Transverse colon (tissue), 4 donors: ENCODE measurements at places on chromosomes 11 and 22. TPM values are rescaled to one million over a fixed set of nuclear protein-coding genes. Genes with fewer than 3 reads are reported as not detected.

MS4A6E gene
- not detected for total RNA-seq

CDHR5 gene
- total RNA-seq = 386 TPM

MS4A6A gene
- 54.3 TPM for total RNA-seq

CHRM1 gene
- total RNA-seq = not detected

DNA sequence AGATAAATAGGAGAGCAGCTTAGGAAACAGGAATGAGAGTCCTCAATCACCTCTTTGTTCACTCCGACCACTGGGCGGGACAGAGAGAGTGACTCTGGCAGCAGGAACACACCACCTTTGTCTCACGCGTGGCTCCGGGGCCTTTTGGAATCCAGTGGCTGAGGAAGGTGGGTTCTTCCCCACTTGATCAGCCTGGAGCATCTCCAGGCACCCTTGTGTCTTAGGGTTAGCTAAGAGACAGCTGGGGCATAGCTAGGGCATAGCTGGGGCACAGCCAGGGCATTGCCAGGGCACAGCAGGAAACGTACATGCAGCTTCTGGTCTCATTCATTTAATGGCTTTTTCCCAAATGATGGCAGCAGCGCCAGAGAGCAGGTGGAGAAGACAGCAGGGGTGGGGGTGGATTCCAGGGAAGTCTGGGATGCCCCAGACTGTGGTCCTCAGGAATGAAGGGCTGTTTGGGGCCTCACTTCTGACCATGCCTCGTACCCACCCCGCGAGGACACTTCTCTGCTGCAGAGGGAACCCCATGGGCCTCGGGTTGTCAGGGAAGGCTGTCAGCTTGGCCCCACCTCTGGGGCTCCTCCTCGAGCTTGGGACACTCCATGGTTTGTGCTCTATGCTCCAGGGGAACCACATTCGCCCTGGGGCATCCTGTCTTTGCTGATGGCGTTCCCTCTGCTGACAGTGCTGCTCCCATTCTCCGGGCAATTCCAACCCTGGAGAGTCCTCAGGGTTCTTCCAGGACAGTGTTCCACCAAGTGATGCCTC lies 30.4 kb upstream of the SHANK2 start:
- H3K4me3 ChIP-seq = no peak overlapping the region
- H3K36me3 ChIP-seq = no peaks in the 10 kb centered on the region
- peak overlapping the region; percentile 85 for H3K27ac ChIP-seq

LRRC55 gene
- not detected for total RNA-seq

SSTR3 gene
- total RNA-seq = 0.41 TPM

DNA sequence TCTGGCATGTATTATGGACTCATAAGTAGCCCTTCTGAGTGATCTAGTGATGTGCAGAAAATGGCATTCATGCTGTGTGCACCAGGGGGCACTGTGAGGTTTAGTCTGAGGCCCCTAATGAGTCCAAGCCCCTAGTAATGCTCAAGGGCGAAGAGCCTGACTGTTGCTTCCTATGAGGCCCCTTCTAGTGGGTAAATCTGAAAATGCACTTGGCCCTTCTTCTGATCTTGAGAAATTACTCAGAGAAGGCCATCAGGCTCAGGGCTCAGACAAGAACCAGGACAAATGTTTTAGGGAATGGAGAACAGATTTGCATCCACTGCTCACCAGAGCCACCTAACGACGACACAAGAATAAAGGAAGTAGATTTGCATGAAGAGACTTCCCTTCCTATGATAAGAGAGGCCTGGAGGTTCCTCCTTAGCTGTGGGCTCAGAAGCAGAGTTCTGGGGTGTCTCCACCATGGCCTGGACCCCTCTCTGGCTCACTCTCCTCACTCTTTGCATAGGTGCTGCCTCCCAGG lies 75.8 kb downstream of the GGTLC2 start:
- H3K4me3 ChIP-seq = no peak overlapping the region
- H3K4me1 ChIP-seq = no peaks in the 10 kb centered on the region
- peak overlapping the region; percentile 59 for H3K27ac ChIP-seq
- no peaks in the 10 kb centered on the region for H3K27me3 ChIP-seq
- peak; percentile 35 for DNase-seq

MMP8 gene
- not detected for total RNA-seq

GRCh38 chr11:8987446-8987845 lies 16.4 kb downstream of the NRIP3 start:
- no peaks in the 10 kb centered on the region for H3K36me3 ChIP-seq
- H3K4me1 ChIP-seq = no peaks in the 10 kb centered on the region
- no peak for DNase-seq
- no peaks in the 10 kb centered on the region for H3K27me3 ChIP-seq
- H3K27ac ChIP-seq = no peak overlapping the region

DNA sequence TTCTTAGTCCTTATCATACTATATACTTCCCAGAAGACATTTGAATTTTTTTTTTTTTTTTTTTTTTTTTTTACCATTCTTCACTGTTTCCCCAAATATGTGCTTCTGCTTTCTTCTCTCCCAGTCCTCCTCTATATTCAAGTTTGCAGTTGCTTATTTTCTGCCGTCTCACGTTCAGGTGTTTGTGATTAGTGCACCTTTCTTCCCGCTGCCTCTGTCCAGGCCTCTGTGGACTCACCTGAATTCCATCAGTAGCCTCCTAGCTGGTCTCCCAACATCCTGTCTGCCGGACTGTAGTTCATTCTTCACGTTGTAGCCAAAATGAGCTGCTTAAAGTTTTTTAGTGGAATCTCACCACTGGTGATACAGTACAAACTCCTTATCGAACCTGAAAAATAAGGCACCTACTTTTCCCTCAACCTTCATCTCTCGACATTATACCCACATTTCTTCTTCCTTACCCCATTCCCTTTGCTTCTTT lies 795 bp upstream of the MSANTD4 start:
- DNase-seq = no peak
- H3K4me1 ChIP-seq = peaks cover 29% of the 10 kb centered on the region
- peak overlapping the region; percentile 82 for H3K27ac ChIP-seq

FAM168A gene
- total RNA-seq = 43.4 TPM

- H3K27me3 ChIP-seq = peaks cover 2% of the 10 kb centered on the region
- no peaks in the 10 kb centered on the region for H3K36me3 ChIP-seq
Observed at GRCh38 chr11:115682888-115683287, 178.7 kb upstream of the CADM1 start.

TIMM10 gene
- total RNA-seq = 1.6 TPM

DNA sequence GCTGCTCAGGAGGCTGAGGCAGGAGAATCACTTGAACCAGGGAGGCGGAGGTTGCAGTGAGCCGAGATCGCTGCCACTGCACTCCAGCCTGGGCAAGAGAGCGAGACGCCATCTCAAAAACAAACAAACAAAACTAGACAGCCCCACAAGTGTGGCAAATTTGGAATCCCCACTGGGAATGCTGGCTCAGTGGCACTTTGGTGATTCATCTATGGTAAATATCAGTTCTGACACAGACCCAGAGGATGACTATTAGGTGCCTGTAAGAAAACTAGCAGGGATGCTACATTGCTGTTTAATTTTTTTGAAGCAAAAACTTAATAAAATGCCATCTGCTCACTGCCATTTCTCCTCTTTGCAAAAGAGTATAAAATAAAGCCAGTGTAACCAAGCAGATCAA lies 107.9 kb downstream of the NAT10 start:
- H3K27ac ChIP-seq = no peak overlapping the region
- H3K36me3 ChIP-seq = no peaks in the 10 kb centered on the region
- no peak for DNase-seq
- H3K4me3 ChIP-seq = no peak overlapping the region
- H3K27me3 ChIP-seq = no peaks in the 10 kb centered on the region

KIAA1671 gene
- total RNA-seq = 107 TPM

P2RY2 gene
- total RNA-seq = 21.4 TPM

DNA sequence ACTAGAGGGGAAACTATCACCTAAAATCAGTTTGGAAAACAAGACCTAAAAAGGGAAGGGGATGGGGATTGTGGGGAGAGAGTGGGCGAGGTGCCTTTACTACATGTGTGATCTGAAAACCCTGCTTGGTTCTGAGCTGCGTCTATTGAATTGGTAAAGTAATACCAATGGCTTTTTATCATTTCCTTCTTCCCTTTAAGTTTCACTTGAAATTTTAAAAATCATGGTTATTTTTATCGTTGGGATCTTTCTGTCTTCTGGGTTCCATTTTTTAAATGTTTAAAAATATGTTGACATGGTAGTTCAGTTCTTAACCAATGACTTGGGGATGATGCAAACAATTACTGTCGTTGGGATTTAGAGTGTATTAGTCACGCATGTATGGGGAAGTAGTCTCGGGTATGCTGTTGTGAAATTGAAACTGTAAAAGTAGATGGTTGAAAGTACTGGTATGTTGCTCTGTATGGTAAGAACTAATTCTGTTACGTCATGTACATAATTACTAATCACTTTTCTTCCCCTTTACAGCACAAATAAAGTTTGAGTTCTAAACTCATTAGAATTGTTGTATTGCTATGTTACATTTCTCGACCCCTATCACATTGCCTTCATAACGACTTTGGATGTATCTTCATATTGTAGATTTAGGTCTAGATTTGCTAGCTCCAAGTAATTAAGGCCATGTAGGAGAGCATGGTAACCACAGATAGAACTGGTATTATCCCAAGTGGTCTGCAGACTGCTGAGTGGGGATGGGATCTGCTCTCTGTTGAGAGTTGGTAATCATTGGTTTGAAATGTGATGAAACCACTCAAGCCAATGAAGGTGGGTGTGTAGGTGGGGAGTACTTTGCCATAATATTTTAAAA lies 3.6 kb downstream of the NEAT1 start:
- H3K36me3 ChIP-seq = no peaks in the 10 kb centered on the region
- H3K4me3 ChIP-seq = peak overlapping the region; percentile 74
- peak overlapping the region; percentile 100 for H3K27ac ChIP-seq
- H3K27me3 ChIP-seq = no peaks in the 10 kb centered on the region
- peaks cover 41% of the 10 kb centered on the region for H3K4me1 ChIP-seq

DNA sequence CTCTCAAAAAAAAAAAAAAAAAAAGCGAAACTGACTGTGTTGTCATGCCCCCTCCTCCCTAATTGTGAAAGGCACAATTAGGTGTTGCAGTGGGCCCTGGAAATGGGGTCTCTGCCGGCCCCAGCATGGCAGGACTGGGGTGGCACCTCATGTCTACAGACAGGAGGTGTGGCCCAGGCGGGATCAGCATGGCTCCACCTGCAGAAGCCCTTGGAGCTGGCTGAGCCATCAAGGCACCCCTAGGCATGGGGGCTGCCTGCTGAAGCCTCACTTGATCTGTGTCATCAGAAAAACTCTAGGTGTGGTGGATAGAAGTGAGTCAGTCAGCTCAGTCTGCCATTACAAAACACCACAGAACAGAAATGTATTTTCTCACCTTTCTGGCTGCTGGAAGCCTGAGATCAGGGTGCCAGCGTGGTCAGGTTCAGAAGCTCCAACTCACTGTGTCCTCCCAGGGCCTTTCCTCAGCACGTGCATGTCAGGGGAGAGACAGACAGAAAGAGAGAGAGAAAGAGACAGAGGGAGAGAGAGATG lies 10.1 kb upstream of the B4GALNT4 start:
- H3K4me3 ChIP-seq = no peak overlapping the region
- no peaks in the 10 kb centered on the region for H3K27me3 ChIP-seq
- no peaks in the 10 kb centered on the region for H3K36me3 ChIP-seq
- H3K27ac ChIP-seq = no peak overlapping the region
- no peak for DNase-seq

GRCh38 chr22:17056058-17056457 lies 28.7 kb upstream of the IL17RA start:
- H3K27ac ChIP-seq = no peak overlapping the region
- no peak overlapping the region for H3K4me3 ChIP-seq
- H3K27me3 ChIP-seq = peaks cover 7% of the 10 kb centered on the region
- DNase-seq = no peak
- no peaks in the 10 kb centered on the region for H3K36me3 ChIP-seq
- no peaks in the 10 kb centered on the region for H3K4me1 ChIP-seq

DNA sequence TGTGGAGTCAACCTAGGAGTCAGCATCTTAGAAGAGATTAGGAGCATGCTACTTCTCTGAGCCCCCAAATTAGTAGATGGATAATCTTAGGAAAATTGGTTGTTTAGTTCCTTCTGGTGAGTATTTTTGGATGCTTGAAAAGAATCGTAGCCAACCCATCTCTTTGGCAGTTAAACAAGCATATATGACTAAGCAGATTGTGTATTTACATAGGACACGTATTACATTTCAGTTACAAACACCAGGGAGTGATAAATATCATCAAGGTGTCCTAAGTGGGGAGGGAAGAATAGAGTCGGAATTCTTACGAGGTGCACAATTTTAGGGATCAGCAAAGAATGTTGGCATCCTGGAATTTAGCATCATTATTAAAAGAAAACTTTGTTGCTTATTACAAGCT lies 13.5 kb downstream of the PLET1 start:
- no peaks in the 10 kb centered on the region for H3K4me1 ChIP-seq
- H3K36me3 ChIP-seq = no peaks in the 10 kb centered on the region
- DNase-seq = no peak
- H3K27me3 ChIP-seq = no peaks in the 10 kb centered on the region
- no peak overlapping the region for H3K4me3 ChIP-seq

DGCR6 gene
- total RNA-seq = 3.4 TPM

- H3K4me1 ChIP-seq = no peaks in the 10 kb centered on the region
- no peaks in the 10 kb centered on the region for H3K27me3 ChIP-seq
- H3K27ac ChIP-seq = no peak overlapping the region
- no peak for DNase-seq
Observed at GRCh38 chr22:31615940-31616314, 46.1 kb downstream of the PISD start.

- no peaks in the 10 kb centered on the region for H3K4me1 ChIP-seq
- H3K27ac ChIP-seq = no peak overlapping the region
Observed at GRCh38 chr22:23613193-23613972, 18.7 kb downstream of the DRICH1 start.

- no peak overlapping the region for H3K4me3 ChIP-seq
- no peak for DNase-seq
- no peaks in the 10 kb centered on the region for H3K27me3 ChIP-seq
- H3K27ac ChIP-seq = no peak overlapping the region
Observed at GRCh38 chr11:66111158-66111557, 41.1 kb downstream of the PACS1 start.

- H3K4me1 ChIP-seq = no peaks in the 10 kb centered on the region
- no peak for DNase-seq
- no peaks in the 10 kb centered on the region for H3K36me3 ChIP-seq
- H3K27ac ChIP-seq = no peak overlapping the region
- H3K4me3 ChIP-seq = no peak overlapping the region
Observed at GRCh38 chr11:121188776-121189175, 87.7 kb downstream of the TECTA start.

NXPE2 gene
- 20.2 TPM for total RNA-seq

HIKESHI gene
- total RNA-seq = 11.6 TPM

KLHL35 gene
- 0.32 TPM for total RNA-seq

DNA sequence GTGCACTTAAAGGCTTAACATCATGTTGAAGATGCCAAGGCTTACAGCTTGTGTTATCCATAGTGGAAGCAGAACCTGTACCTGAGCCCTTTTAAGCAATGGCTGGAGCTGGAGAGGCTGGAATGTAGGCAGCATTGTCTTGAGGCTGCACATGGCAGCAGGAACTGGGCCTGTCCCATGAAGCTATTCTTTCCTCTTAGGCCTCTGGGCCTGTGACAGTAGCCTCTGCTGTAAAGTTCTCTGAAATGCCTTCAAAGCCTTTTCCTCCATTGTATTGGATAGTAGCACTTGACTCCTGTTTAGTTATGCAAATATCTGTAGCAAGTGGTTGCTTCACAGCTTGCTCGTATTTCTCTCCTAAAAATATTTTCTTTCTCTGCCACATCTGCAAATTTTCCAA lies 127.4 kb upstream of the ANO5 start:
- no peaks in the 10 kb centered on the region for H3K27me3 ChIP-seq
- no peaks in the 10 kb centered on the region for H3K4me1 ChIP-seq
- no peaks in the 10 kb centered on the region for H3K36me3 ChIP-seq
- DNase-seq = no peak
